ENCODE measurements at places on chromosomes 3 and 15.

GRCh38 chr3:157606011-157606851, 103.0 kb upstream of the VEPH1 start:
- DNase-seq = peak; percentile 41

- no peak for DNase-seq
Measured at GRCh38 chr3:144820726-144821125, 849.1 kb downstream of the DIPK2A start.

DNA sequence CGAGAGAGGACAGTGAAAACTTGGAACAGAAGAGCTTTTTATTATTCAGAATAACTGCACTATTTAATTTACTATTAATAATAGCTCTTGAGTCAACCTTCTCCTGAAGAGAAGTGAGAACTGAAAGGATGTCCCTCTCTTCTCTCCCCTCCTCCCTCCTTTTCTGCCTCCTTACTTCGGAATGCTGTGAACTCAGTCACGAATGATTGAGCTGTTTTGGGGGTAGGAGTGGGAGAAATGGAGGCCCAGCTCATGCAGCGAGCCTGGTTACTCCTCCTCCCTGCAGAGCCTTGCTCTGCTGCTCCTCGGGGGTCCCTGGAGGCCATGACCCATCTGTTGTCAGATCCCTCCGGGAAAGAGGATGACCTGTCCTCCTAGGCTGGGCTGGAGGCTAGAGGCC, 20.3 kb upstream of the INSYN1 start:
- no peak for DNase-seq

DNA sequence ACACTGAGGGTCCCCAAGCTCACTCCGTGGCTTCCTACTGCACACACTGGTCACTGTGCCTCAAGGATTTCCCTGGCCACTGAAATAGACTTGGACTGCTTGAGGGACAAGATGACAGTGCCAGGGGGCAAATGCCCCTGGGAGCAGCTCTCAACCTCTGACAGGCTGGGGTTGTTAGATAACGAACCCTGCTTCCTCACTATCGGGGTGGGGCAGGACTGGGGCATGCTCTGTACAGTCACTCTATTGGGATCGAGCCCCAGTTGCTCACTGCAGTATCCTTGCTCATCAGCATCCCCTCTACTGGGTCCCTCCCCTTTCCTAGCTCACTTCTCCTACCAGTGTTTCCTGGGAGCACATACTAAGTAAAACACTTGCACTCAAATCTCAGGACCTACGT, 610.8 kb downstream of the NTRK3 start:
- no peak for DNase-seq

- no peak for DNase-seq
Measured at GRCh38 chr3:43238801-43239200, 47.5 kb upstream of the SNRK start.

DNA sequence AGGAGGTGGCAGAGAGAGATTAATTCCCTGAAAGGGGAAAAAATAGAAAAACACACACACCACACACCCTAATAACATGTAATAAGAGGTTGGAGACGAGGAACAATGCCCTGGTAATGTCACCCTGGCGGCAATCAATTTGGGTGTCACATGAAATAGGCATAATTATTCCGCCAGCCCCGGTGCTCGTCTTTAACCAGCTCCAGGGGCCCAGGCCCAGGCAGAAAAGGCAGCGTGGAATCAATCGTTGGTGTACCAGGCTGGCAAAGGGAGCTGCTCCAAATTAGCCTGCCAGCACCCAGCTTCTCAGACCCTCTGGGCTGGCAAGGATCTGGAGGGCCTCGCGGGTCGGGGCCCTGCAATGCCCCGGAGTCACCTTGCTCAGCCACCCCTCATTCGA, 5.6 kb downstream of the LINGO1 start:
- DNase-seq = no peak

DNA sequence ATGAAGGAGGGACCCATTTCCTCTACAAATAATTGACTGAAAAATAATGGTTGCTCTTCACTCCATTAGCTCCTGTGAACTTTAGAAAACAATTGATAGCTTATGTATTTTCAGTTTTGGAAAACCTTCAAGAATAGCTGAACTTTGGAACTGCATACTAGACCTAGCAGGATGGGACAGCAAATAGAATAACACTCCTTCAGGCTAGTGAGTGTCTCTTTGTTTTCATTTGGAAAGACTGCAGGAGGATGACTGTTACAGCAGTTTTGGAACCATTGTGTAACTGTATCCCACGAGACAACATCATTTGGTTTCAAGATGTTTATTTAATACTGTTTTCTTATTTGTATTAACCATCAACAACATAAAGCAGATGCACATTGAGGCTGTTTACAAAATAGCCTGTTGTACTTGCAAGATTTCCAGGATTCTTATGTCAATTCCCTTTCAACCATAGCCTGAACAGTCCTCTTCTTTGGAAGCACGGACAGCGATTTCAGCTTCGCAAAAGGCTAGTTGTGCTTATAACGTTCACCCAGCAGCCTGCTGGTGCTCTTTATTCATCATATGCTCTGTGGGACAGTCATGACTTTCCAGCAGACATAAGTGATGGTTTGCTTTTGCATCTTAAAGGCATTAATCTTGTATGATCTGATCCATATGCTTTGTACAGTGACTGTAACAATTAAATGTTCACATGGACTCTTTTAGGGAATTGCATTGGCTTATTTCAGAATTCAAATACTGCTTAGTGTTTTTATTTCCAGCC, 335.5 kb downstream of the IL5RA start:
- no peak for DNase-seq

DNA sequence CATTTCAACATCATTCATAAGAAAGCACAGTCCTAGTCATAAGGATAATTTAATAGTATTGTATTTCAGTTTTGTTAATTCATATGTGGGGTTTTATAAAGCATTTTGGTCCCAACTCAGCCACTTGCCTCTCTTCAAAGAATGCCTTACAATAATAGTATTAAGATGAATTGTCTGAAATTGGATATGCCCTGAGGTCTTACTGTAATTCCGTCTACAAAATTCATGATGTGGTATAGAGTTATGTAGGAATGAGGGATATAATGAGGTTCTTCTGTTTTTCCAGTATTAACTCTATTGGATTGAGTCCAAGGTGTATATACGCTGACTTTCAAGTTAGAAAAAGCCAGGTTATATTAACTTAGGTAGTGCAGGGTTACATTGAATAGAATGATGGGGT, 177.0 kb downstream of the GOLIM4 start:
- no peak for DNase-seq

DNA sequence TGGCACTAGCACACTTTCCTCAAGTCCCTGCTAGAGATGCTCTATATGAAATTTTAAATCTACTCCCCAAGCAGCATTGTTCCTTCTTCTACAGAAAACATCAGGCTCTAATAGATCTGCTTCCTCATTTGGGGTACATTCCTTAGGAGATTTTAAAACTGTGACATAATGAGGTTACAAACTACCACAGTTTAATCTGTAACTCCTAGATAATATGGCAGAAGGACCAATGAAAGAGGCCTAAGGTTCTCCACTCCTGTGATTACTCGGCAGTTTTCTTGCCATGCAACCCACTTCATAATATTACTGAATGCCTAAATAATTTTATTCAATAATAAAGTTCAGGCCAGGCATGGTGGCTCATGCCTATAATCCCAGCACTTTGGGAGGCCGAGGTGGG, 16.1 kb downstream of the ZNF106 start:
- no peak for DNase-seq

- DNase-seq = no peak
Measured at GRCh38 chr3:98657457-98657856, 64.0 kb upstream of the CPOX start.

DNA sequence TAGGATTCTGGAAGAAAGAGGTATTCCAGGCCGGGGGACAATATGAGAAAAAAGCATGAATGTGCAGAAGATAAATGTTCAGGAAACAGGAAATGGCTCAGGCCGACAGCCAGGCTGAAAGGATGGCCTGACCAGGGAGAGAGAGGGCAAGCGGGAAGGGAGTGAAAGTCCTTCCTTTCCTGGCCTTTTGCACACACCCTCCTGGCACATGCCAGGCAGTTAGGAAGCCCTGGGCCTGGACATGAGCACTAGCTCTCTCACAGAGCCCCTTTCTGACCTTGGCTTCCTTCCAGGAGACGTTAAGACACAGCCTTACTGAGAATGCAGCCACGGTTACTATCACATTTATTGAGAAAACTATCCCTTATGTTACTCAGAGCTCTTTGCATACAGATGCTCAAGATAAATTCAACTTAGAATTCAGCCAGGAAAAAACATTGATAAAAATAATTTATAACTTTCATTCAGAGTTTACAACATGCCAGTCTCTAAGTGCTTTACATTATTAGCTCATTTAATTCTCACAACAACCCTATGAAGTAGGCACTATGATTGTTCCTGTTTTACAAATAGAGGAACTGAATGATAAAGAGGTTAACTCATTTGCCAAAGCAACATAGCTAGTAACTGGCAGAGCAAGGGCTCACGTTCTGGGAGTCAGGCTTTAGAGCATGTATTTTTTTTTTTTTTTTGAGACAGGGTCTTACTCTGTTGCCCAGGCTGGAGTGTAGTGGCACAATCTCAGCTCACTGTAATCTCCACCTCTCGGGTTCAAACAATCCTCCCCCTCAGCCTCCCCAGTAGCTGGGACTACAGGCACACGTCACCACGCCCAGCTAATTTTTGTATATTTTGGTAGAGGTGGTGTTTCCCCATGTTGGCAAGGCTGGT, 39.4 kb upstream of the SMAD3 start:
- no peak for DNase-seq

DNA sequence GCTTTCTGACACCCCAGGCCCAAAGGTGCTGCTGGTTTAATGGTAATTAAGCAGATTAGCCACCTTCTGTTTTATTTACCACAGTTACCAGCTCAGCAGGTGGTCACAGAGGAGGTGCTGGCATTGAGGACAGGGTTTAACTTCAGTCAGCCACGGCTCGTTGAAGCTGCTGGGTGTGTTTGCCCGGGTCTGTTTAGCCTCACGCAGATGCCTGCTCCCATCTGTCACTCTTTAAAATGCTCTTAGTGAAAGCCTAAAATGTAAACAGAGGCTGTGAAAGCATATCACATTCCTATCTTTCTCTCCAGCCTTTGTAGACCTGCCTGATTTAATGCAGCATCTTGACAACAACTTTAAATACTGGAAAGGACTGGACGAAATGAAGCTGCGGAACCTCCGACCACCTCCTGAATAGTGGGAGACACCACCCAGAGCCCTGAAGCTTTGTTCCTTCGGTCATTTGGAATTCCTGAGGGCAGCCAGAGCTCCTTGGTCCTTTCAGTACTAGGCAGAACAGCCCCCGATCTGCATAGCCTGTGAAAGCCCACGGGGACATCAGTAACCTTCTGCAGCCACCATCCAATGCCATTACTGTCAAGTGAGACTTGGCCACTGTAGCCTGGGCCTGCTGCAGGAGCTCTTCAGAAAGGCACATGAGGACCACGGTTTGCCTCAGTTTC, 156.0 kb downstream of the PDE8A start:
- no peak for DNase-seq

DNA sequence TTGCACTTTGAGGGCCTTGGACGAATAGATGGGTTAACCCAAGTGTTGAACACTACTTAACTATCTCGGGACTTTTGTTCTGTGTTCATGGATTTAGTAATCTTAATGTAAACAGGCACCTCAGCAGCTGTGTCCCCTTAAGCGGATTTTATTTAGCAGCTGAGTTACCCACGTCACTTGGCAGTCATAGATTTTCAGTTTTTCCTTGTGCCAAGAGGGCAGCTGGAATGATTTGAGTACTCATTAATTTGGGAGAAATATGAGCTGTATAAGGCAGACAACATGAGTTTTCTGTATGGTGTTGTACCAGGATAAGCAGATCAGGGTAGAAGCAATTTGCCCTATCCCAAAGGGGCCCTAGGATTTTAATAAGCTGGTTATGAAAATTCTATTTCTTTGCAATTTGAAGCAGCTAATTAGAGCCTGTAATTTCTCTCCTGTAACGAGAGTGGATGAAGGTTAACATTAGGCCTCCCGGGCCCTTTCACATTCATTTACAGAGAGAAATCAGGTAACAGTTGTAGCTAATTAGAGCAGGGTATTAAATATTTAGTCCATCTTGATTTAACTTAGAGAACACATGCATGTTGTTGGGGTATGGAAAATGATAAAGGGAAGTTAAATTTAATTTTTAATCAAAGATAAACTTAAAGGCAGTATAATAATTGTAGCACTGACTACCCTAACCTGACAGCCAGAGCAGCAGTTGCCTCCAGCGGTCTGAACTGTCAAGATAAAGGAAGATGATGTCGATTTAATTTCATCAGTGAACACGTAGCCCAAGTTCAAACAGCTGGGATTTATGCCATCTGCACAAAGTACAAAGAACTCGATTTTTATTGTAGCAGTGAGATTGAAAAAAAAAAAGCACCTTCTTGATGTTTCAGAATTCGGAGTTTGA, 194.5 kb downstream of the LRTM1 start:
- no peak for DNase-seq

DNA sequence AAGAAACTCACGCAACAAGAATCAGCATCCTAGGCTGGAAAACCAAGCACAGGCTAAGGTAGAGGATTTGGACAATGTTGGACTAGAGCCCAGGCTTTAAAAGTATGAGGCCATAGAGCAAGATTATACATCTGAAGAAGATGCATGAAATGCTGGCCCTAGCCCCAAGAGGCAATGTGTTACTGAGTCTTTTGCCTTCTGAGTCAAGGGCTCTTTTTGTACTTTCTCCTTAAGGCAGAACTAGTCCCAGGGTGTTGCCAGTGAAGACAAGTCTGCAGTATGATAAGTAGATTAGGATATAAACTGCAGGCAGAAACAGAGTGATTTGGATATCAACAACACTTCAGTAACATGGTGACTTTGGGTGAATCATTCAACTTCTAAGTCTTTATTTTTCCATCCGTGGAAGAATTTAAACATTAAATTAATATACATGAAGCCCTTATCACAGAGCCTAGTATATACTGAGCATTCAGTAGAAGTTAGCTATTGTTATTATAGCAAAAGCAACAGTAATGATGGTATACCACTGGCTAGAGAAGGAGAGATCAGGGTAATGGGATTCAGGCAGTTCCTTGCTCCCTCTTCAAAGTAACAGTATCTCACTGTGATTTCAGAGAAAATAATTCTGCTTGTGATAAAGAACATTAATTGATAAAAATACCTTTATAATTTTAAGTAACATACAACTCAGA, 99.9 kb upstream of the MLF1 start:
- no peak for DNase-seq

DNA sequence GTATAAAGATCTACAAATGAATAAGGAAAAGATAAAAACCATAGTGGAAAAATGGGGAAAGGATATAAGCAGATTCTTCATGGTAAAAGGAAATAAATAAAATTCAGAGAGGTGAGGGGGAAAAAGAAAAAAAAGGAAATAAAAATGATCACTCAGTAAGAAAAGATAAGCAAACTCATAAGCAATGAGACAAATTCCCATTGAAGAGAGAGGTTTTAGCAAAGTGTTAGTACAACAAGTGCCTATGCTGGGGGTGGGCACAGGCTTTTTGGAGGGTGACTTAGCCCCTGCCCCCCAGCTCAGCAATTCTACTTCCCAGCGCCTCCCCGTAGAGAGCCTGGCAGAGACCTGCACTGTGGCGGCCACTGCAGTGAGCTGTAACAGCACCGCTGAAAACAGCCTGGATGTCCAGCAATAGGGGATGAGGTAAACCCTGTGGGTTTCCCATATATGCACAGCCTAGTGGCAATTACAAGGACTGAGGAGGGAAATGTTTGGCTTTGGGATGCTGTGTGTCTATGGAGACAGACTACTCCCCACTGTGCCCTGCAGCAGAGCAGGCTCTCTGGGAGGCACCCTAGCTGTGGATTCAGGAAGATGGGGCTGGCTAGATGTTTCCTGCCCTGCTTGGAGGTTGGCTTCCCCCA, 23.7 kb upstream of the SFMBT1 start:
- no peak for DNase-seq

- no peak for DNase-seq
Measured at GRCh38 chr3:40753951-40754350, 229.2 kb downstream of the ZNF621 start.

- DNase-seq = no peak
Measured at GRCh38 chr3:25536521-25537391, 108.7 kb downstream of the RARB start.
